Activated T-helper 9 cell treated with anti-CD3 and anti-CD28 coated beads, Interleukin-2, amount 50 U/mL, for 16 hours (primary cell): ENCODE measurements at places on chromosomes 13 and 19.

DNA sequence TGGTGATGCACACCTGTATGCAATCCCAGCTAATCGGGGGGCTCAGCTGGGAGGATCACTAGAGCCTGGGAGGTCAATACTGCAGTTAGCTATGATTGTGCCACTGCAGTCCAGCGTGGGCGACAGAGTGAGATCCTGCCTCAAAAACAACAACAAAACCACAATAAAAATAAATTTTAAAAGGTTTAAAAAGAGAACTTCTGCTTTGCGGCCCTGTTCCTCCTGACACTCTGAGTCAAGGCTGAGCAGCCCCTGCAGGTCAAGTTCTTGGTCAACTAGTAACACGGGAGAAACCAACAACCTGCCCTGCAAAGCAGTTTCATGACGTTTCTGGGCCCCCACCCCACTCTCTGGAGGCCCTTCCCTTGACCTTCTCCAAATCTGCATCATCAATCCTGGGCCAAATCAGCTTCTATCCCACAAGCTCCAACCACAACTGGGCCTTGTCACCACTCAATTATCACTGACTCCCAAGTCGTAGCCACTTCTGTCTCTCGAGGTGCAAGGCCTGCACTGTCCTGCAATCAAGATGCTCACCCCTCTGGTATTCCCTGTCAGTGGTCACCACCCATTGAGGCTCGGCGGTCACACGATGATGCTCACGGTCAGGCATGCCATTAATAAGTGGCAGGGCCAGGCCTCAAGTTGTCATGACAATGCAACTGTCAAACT lies 7.5 kb downstream of the ELAVL1 start:
- DNase-seq = no peak

DNA sequence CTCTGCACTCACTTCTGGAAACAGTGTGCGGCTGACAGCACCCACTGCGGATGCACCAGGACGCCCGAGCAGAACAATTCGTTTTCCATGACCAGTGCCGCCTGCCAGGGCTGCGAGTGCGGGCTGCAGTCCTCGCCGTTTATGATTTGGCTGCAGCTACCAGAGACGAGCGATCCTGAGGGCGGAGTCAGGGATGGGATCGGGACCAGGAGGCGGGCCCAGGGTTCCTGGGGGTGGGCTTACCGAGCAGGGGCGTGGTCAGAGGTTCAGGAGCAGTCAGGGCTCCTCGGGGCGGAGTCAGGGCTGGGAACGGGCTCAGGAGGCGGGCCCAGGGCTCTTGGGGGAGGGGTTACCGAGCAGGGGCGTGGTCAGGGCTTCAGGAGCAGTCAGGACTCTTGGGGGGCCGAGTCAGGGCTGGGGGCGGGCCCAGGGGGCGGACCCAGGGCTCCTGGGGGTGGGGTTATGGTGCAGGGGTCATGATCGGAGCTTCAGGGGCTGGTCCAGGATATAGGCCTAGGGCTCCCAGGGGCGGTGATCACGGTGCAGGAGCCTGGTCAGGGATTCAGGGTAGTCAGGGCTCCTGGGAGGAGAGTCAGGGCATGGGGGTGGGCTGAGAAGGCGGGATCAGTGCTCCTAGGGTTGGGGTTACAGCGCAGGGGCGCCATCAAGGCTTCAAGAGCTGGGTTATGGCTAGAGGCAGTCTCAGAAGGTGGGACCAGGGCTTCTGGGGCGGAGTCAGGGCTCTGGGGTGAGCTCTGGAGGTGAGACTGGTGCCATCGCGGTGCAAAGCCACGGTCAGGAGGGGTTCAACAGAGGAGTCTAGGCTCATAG lies 1.7 kb downstream of the KLK4 start:
- DNase-seq = no peak

GRCh38 chr13:59684105-59684504 lies 479.6 kb downstream of the DIAPH3 start:
- DNase-seq = no peak

GRCh38 chr19:39128516-39129079 lies 3.0 kb downstream of the PAK4 start:
- DNase-seq = no peak

- DNase-seq = no peak
Measured at GRCh38 chr19:411723-412355, 2.9 kb upstream of the C2CD4C start.

- no peak for DNase-seq
Measured at GRCh38 chr13:106311004-106311403, 224.5 kb downstream of the EFNB2 start.

DNA sequence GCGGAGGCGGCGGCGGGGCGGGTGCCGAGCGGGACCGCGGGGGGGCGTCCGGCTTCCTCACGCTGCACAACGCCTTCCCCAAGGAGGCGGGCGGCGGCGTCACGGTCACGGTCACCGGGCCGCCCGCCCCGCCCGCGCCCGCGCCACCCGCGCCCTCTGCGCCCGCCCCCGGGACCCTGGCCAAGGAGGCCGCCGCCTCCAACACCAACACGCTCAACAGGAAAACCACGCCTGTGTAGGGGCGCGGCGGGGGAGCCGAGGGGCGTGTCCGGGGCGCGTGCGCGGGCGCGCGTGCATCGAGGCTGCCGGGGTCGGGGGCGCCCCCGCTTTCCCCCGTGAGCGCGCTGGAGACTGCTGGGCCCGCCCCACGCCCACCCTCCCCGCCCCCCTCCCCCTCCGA lies 8.8 kb upstream of the CACNG6 start:
- no peak for DNase-seq

- DNase-seq = no peak
Measured at GRCh38 chr13:21297447-21297846, 121.0 kb downstream of the MRPL57 start.

DNA sequence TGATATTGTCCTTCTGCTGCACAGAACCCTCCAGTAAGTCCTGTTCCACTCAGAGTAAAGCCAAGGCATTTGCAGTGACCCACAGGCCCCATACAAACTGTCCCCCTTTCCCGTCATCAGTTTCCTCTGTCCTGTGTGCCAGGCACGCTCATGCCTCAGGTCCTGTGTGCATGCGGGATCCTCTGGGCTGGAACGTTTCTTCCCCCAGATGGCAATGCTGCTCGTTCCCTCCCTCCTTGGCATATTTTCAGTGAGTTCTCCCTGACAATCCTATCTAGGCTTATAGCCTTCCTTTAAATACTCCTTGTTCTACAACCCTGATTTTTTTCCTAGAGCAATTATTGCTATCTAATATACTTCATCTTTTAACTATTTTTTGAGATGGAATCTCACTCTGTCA lies 5.7 kb downstream of the OPA3 start:
- DNase-seq = no peak
